Suppressor macrophage treated with lipopolysaccharide for 1 hour (primary cell): ENCODE measurements at places on chromosomes 1 and 21.

- DNase-seq = peak; percentile 65
Measured at GRCh38 chr1:21546122-21546825, 37.1 kb downstream of the ALPL start.

DNA sequence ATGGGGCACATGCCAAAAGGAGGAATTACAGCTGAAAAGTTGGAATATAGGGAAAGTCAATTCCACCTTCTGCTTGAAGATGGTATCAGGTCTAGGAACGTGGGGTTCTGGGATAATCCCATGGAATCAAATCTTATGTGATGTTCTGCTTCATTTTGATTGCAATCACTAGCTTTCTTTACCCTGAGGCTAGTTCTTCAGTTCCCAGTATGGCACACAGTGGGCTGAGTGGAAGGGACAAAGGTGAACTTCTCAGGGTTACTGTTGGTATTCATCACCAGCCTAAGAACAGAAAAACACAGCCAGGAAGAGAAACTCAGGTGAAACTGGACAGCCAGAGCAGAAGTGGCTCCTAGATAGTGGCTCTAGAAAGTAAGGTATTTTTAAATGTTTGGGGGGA is 117.8 kb downstream of the TNFSF18 start:
- no peak for DNase-seq

GRCh38 chr1:172254521-172255222 is 165.8 kb upstream of the C1orf105 start:
- peak; percentile 22 for DNase-seq

DNA sequence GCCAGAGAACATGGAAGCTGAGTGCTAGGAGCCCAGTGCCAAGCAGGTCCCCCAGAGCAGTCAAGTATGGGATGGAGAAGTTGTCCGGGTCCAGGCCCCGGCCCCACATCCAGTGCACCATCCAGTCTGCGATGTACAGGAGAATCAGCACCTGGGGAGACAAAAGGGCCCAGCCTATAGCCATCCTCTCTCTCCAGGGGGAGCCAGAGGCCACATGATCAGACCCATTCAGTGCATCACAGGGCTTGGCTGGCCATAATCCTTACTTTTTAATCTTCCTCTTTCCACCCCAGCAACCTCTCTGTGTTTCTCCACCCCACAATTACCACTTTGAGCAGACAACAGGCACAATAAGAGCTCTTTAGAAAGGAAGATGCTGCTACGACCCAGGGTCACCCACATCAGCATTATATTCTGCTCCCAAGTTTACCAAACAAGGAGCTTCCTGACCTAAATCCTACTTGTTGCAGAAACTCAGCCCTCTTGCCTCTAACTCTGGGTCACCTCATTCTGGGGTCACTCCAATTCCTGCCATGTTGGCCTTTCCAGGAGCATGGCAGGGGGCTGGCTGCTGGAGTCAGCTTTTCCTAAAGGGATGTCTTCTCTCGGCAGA is 16.4 kb upstream of the RAB29 start:
- DNase-seq = peak; percentile 72

DNA sequence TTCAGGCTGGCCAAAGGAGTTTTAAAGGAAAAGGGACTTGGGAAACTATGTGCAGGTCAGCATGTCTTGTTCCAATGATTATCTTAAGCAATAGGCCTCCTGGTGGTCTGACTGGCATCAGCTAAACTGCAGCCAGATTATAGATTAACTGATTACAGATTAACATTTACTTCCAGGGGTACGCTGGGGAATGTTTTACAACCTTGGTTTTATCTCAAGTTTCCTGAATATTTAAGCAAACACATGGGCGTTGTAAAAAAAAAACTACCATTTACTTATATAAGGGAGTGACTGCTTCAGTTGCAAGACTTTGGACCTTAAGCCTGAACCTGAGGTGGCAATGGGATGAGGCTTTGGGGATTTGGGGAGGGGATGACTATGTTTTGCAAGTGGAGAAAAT is 600.6 kb upstream of the B3GALT2 start:
- DNase-seq = no peak

GRCh38 chr1:148318123-148318903 is 164.8 kb downstream of the PPIAL4G start:
- DNase-seq = peak; percentile 81

DNA sequence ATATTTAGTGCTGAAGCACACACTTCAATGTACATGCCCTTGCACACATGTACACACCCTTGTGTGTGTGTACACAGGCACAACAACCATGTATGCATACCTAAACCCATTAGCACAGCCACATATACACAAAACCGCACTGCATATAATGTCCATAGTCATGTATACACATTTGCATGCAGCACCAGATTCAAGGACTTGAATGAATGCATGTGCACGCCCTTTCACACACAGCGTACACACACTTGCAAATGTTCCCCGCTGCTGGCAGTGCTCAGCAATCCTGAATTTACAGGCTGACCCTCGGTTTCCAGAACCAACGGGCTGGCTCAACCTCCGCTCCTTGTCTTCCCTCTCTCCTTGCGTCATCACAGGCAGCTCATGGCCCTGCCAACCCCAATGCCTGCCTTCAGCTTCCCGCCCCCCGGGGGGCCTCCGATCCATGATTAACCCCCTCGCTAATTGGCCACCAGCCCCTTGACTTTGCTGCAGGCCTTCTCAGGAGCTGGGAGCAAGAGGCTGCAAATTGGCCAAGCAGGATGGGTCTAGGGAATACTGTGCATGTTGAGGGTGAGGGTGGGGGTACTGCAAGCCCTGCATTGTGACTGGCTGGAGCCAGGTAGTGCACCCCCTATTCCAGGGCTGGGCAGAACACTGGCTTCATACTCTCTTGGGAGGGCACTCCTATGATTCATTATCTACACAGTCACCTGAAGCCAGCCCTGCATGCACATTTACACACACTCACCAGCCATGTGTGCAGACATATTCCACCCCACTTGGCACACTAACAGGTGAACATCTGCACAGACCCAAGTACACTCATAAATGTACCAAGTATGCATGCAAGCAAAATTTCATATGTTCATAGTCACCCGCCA is 7.9 kb downstream of the GPR3 start:
- no peak for DNase-seq

DNA sequence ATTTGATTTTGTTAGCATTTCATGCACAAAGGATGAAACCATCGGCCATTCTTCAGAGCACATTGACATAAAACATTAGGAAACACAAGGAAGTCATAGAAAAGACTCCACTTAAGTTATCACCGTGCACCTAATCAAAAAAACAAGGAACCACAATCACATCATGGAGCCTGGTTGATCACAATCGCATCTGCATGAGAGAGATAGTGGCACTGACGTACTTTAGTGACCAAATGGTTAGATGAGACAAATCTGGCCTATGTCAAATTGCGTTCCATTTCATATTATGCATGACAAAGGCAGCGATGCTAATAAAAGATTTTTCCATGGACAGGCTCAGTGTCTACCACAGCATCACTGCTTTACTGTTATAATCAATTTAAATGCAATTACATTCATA is 571.8 kb upstream of the ADGRL2 start:
- no peak for DNase-seq

DNA sequence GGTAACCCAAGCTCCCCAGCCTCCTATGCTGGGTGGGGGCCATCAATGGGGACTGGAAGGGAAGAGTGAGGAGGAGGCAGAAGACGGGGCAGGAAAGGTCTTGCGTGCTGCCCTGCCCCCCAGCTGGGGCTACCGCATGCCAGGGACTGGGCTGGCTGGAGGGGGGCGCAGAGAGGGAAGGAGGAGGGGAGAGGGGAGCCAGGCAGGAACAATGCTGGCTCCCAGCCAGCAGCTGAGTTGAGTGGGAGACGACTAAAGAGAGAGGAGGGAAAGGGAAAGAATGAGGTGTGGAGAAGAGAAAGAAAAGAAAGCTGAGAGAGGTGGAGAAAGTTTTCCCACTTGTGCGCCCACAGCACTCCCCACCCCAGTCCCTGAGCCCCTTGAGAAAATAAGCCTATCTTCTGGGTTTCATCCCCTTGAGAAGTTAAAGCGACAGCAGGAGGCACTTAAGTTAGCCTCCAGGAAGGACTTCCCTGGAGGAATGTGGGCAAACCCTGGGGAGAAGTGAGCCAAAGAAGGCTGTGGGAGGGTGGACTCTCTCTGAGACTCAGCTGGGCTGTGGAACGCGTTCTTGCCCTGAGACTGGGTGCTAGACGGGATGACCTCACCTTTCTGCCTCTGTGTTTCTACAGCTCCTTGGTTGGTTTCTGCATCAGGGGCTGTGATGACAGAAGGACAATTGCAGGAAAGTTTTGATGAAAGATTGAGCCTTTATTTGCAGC is 12.9 kb upstream of the NES start:
- peak; percentile 58 for DNase-seq

GRCh38 chr1:100306735-100307313 is 40.8 kb downstream of the RTCA start:
- DNase-seq = no peak

- no peak for DNase-seq
Measured at GRCh38 chr1:201944639-201945038, 1.7 kb downstream of the LMOD1 start.

DNA sequence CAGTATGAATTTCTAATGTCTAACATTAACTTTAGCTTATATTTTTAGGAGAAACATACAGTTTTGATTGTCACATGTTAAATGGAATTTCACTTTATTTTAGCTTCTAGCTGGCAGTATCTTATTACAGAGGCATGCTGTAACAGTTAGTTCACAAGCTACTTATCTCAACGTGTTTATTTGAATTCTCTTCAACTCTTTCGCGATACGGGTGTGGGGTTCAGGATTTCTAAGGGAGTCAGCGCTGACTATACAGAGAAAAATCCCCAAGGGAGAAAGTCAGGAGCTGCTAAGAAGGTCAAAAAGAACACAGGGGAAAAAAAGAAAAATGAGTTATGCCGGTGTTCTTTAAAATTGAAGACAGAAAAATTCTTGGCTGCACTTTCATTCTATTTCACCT is 296.2 kb downstream of the VAV3 start:
- no peak for DNase-seq

DNA sequence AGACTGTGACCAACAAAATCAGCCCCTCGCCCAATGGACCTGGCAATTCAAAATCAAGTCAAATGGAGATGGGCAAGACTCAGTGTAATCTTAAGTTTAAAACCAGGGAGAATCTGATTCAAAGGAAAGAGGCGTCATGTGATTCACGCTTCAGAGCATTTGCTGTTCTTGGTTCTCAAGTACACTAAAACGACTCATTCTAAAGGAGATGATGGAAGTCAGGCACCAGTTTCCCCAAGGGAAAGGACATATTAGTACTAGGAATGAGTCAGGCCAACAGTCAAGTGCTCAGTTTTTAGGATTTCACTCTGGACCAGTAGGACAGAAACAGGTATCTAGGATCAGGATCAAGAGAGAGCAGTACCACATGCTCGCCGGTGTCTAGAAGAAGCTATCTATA is 429.6 kb downstream of the PLPP3 start:
- DNase-seq = no peak

DNA sequence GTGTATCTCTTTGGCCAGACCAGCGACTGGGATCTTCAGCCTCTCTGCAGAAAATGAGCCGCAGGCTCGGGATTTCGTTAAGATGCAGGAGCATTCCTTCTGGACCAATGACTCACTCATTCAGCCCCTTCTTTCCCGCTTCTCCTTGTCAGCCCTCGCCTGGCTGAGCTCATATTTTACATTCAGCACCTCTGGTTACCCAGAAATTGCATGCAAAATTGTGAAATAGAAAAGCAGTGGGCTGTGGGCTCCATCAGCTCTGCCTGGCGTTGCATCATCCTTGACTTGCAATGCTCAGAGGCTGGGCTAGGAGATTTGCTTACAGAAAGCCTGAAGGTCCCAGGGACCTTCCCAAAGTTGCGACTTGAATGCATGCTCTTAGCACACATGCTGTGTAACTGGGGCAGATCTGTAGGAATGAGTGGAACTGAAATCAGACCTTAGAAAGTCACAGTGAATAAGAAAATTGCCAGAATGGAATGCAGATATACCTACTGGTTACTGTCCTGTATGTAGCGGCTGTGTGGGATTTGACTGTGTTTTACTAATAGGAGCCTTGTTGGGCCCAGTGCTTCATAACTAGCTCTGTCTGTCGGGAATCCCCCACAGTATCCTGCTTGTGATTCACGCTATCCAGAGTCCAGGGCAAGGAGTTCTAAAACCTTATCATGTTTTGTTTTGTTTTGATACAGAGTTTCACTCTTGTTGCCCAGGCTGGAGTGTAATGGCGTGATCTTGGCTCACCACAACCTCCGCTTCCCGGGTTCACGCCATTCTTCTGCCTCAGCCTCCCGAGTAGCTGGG is 444.8 kb downstream of the KIF26B start:
- peak; percentile 95 for DNase-seq

GRCh38 chr1:94323311-94324177 is 86.2 kb upstream of the ARHGAP29 start:
- DNase-seq = no peak

GRCh38 chr1:178169649-178170048 is 75.7 kb downstream of the RASAL2 start:
- no peak for DNase-seq

GRCh38 chr1:50529510-50529909 is 106.3 kb upstream of the DMRTA2 start:
- no peak for DNase-seq

- DNase-seq = no peak
Measured at GRCh38 chr1:93275634-93276295, 69.9 kb upstream of the DR1 start.

DNA sequence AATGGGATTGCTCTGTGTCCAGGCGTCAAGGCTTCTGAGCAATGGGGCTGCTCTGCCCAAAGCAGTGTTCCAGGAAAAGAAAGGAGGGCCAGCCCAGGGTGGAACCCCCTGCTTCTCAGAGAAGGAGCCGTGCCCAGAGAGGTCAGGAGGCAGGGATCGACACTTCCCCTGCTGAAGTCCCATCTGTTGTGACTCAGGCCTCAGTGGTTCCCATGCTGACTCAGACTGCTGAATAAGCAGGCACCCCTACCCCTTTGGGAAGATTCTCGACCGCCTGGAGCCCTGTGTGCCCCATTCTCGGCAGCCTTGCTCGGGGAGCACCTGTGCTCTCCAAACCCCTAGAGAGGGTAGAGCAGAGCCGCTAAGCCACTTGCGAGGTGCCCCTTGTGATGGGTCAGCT is 23.9 kb downstream of the PKP1 start:
- peak; percentile 46 for DNase-seq

- no peak for DNase-seq
Measured at GRCh38 chr1:68828013-68828412, 331.1 kb upstream of the DEPDC1 start.

DNA sequence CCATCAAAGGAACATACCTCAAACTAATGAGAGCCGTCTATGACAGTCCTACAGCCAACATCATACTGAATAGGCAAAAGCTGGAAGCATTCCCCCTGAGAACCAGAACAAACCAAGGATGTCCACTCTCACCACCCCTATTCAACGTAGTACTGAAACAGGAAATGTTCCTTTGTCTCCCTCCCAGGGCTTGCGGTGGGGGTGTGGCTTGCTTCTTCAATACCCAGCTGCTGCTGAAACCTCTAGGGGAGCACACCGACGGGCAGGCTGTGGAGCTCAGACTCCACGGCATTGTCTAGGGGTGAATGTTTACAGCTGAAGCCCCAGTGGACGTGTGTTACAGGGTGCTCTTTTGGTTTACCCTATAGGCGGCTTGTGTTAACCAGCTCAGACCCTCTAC is 30.5 kb upstream of the B3GALT2 start:
- DNase-seq = no peak

GRCh38 chr1:41282679-41283317 is 40.7 kb upstream of the SCMH1 start:
- DNase-seq = peak; percentile 67

- no peak for DNase-seq
Measured at GRCh38 chr1:203317429-203318228, 12.3 kb downstream of the BTG2 start.
